ENCODE measurements at places on chromosomes 5 and 9.

- DNase-seq, result no peak
Measured at GRCh38 chr5:1793966-1794900, 5.4 kb downstream of the MRPL36 start.

DNA sequence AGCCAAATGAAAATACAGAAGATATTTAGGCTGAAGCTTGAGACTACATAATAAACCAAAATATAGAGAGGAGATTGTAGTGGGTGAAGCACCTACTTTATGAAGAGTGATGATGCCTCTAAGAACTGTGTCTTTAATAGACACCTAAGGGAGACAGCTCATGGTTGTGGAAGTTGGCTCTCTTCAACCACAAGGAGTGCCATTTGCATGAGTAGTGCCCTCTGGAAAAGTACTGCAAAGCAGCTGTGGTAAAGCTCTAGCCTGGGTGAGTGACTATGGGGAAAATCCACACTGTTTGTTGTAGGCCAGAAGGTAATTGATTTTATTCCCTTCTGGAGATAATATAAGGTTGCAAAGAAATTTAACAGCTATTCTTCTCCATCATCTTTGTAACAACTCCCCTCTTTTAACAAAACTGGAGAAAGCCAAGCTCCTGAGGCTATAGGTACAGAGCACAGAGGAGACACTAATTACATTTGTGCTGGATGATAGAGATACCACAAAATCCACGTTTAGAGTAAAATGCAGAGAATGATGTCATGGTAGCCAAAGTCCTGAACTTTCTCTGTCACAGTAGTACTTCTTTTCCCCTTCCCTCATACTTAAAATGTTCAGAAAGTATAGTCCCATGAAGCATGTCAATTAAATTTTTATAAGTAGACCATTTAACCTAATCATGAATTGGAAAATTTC lies 122.8 kb downstream of the STARD4 start:
- no peak for DNase-seq

DNA sequence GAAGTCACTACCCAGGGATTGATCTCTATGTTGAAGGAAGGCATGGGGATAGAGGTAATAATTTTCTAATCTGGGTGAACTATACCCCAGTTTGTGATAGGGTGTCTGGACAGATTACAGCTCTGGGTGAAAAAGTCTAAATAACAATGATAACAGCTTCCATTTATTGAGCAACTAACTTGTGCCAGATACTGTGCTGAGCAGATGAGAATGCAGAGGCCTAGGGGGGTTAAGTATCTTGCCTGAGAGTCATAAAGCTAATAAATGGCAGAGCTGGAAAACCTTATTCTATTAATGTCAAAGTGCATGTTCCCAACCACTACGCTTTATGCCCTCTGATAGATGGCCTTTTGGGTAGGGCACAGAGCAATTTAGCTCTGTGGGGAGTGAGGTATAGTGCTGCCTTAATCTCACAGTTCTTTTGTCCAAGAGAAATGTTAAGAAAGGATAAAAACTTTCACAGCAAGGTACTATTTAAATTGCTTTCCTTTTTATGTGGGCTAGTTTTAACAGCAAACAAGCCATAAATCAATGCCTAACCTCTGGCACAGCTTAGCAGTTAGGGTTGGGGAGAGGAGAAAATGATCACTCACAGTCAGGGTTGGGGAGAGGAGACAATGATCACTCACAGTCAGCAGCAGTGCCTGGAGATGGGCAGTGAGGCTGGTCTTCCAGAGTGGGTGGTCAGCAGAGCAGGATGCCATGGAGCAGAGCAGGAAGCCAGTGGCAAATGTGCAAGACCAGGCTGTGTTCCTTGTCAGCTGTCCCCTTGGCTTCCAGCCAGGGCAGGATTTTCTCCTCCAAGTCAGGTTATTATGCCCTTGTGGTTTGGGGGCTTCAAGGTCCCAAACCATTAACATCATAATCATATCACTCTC lies 187.0 kb downstream of the CARTPT start:
- DNase-seq, result peak; percentile 15

DNA sequence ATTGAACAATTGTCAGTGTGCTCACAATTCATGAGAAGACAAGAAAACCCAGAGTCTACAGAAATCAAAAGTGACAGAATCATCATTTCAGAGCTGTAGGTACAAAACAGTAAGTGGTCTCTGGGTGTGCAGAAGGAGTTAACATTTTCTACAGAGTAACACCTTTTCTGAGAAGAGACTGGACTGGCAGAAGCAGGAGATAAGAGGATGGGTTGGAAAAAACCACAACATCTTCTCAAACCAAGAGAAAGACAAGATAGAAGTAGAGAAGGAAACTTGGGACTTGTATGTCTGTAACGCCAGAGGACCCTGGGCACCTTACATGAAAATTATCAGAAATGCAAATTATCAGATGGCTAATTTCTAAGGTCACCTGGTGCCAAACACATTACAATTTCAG lies 82.6 kb downstream of the ARL15 start:
- DNase-seq, result no peak

- no peak for DNase-seq
Measured at GRCh38 chr5:6458833-6459232, 10.2 kb downstream of the UBE2QL1 start.

GRCh38 chr9:105255421-105255820 lies 11.0 kb downstream of the SLC44A1 start:
- no peak for DNase-seq

DNA sequence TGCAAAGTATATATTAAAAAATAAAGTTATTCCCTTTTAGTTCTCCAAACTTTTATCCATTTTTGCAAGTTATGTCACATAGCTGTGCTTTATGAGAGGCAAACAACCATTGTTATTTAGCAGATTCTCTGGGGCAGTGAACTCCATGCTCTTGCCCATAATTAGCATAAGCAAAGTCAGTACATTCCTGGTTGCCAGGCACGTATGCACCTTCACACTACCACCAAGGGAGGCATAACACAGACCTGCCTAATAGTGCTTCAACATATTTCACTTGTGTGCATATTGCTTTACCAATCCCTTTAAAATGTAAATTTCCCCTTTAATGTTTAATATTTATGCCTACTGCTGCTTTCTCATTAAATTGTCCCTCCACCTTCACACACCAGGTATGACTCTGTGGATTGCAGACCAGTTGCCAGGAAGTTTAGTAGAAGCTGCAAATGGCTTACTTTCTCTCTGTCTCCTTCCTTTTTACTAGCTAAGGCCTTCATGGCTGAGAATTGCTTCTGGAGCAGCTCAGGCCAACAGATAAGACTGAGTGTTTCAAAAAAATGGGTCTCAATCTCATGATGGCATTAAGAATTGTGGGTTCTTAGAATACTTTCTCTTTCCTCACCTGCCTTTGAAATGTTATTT lies 388.2 kb downstream of the PRR16 start:
- DNase-seq, result no peak

DNA sequence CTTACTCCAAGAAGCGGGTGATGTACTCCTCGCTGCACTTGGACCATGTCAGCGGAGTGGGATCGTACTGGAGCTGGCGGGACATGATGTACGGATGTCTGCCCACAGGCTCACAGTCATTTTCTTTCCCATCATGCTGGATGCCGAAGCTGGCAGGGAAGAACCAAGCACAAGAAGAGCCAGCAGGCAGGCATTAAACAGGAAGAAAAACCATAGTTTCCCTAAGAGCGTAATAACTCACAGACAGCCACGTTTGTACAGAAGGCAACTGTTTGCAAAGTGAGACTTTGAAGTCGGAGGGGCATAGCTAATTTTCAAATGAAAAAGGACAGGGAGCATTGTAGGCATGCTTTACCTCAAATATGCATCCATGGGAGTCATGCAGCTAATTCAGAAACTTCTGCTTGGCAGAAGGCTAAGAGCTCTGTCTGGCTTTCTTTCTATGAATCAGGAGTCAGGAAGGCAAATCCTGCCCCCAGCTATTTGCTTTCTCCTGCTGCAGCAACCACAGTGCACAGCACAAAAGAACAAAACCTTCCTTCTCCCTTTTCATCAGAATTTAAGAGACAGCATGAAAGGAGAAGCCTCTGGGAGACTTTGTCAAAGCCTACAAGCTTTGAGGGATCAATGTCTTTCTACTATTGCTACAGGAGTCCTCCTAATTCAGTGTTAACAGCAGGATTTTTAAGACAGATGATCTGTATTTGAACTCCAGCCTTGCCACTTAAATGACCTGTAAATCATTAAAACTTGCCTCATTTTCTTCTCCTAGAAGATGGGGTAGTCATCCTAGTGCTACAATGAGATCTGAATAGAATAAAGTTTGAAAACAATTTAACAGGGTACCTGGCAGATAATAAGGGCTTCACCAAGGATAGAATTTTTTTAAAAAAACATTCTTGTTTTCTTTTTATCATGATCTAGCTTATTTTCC lies 209.1 kb downstream of the TARS1 start:
- no peak for DNase-seq

DNA sequence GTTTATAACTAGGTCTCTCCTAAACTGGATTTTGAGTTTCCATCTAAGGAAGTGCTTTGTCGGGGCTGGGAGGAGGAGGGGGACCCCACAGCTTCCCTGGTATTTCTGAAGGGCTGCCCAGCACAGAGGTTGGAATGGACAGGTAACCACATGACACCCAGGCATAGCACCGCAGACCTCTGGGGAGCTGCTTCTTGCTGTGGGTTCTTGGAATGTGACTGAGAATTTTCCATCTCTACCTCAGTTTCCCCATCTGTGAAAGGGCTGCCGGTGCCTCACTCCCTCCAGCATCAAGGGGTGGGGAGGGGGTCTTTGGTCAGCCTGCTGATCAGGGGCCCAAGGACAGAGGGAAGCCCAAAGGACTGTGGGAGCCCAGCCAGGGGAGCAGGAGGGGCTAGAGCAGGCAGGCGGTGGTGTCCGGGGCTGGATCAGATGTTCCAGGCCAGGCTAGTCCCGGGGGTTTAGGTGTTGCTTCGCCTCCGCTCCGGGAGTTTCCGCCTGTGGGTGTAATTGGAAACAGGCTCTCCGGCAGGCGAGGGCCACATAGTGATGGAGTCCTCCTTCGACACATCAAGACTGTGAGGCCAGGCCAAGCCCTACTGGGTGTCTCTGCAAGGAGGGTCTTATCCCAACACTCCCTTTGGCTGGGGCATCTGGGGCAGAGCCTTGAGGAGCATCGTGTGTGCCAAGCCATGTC lies 3.3 kb downstream of the OLFML2A start:
- DNase-seq, result no peak

DNA sequence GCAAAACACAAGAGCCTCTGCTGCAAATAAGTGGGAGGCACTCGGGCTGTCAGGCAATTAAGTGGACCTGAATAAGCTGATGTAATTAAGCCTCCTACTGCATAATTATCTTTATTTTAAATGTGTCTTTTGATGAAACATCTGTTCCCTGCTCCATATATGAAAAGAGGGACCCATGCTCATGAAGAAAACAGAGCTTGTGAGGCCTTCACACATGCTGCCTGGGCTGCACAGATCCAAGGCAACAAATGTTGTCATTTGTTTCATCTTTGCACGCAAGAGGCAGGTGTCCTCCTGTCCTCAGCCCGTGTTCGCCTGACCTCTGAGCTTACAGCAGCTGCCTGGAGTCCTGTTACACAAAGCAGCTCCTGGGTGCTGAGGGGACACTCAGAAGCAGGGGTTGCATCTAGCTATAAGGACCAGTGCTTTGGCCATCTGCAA lies 381.1 kb downstream of the ZNF608 start:
- peak; percentile 8 for DNase-seq

GRCh38 chr5:109880907-109881685 lies 191.4 kb downstream of the MAN2A1 start:
- DNase-seq, result no peak
